Liver (tissue), 10 donors: ENCODE measurements at places on chromosomes 1 and 21.
A peak's percentile ranks its signal among the peaks of the same experiment; 100 is the strongest.

DNA sequence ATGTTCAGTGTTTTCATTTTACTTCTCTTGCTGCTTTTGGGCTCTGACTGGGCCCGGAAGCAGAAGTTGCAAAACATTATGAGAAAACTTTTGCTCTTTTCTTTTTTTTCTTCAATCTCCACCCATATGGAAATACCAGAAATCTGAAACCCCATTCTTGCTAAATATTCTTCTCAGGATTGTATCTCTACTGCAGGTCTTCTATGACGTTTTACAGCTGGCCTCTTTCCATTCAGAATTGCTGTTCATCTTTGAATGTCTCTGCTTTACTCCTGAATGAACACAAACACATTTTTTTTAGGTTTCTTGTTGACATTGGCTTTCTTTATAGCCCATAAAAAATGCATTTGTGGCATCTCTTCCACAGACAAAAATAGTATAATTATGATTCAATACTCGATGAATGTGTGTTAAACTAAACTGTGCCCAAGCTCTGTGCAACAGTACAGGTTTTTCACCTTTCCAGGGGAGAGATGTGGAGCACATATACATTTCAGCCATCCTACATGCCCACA is 18.8 kb downstream of the PTPRC start:
- DNase-seq, result no peak

GRCh38 chr1:82843876-82844275 is 1043.1 kb downstream of the ADGRL2 start:
- DNase-seq, result no peak

DNA sequence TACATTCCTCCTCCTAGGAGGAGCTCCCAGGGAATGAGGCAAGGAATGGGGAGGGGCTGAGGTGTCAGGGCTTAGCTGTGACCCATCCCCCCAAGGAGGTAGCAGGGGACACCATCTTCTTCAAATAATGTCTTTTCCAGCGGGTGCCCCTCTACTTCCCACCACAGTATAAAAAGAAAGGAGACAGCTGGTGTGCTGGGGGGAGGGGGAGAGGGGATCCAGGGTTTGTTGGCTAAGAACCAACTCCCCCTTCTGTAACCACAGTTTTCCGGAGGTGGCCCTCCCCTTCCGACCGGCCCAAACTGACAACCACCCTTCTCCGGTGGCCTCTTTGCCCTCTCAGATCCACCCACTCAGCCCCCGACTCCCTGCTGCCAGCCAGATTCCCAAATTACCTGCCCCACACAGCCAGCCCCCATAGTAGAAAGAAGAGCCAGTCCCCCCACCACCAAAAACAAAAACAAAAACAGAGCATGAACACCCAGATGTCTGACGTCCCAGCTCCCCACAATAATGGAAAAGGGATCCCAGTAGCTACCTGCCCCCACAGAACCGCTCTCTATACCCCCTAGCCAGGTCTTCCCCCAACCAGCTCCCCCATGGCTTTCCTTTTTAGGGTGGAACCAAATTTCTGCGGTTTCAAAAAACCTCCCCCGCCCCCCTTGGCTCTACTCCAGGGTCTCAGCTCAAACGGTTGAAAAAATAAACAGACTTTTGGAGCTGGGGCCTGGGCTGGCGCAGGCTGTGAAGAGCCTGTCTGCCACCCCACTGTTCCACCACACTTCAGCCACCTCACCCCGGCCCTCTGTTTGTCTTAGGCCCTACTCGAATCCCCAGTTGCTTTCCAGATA is 2.1 kb downstream of the ARHGEF2 start:
- peak; percentile 80 for DNase-seq

- no peak for DNase-seq
Measured at GRCh38 chr1:193156117-193156821, 30.1 kb downstream of the B3GALT2 start.

- DNase-seq, result no peak
Measured at GRCh38 chr1:7315316-7315715, 455.8 kb upstream of the VAMP3 start.

- DNase-seq, result no peak
Measured at GRCh38 chr1:42873670-42874069, 27.3 kb downstream of the ZNF691 start.

DNA sequence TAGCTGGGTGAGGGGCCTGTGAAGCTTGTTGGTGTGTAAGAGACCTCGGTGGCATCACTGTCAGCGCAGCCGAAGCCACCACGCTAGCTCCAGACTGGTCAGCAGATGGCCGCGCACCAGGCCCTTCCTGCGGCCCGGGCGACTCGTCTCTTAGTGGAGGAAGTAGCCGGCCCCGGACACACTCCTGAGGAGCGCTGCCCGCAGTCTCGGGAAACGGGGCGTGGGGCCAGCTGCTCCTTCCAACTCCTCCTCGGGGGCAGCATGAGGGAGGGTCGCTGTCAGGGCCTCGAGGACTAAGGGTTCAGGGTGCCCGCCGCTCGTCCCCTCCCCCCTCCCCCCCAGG is 20.4 kb downstream of the H3-3A start:
- DNase-seq, result no peak

DNA sequence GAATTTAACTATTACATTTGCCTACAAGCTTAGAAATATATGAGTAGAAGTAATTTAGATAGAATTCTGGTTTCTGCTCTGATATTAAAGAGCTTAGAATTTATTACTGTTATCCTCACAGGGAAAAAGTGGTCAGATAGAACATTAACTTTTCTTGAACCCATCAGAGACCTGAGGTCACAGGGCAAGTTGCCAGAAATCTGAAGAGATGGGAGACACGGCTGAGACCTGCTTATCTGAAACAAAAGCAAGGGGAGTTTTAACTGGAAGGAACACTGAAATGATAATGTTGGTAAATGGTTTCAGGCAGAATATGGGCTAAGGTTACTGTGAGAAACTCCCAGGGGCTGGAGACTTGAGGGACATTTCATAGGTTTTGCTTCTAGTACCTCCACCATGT is 28.0 kb upstream of the USP25 start:
- DNase-seq, result no peak

DNA sequence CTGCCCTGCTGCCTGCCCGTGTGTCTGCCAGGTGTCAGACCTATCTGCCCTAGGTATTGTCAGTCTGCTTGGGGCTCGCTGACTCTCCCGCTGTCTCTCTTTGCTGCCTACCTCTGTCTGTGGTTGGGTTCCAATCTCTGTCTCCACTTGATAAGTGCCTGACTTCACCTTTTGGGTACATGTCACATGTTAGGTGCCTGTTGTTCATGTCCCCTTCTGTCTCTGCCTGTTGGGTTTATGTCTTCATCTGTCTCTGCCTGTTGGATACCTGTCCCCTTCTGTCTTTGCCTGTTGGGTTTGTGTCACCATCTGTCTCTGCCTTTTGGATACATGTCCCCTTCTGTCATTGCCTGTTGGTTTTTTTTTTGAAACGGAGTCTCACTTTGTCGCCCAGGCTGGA is 14.6 kb downstream of the RPS6KA1 start:
- no peak for DNase-seq

GRCh38 chr1:242205622-242206489 is 207.0 kb upstream of the MAP1LC3C start:
- DNase-seq, result no peak

GRCh38 chr1:231424950-231425805 is 3.1 kb upstream of the EGLN1 start:
- no peak for DNase-seq

DNA sequence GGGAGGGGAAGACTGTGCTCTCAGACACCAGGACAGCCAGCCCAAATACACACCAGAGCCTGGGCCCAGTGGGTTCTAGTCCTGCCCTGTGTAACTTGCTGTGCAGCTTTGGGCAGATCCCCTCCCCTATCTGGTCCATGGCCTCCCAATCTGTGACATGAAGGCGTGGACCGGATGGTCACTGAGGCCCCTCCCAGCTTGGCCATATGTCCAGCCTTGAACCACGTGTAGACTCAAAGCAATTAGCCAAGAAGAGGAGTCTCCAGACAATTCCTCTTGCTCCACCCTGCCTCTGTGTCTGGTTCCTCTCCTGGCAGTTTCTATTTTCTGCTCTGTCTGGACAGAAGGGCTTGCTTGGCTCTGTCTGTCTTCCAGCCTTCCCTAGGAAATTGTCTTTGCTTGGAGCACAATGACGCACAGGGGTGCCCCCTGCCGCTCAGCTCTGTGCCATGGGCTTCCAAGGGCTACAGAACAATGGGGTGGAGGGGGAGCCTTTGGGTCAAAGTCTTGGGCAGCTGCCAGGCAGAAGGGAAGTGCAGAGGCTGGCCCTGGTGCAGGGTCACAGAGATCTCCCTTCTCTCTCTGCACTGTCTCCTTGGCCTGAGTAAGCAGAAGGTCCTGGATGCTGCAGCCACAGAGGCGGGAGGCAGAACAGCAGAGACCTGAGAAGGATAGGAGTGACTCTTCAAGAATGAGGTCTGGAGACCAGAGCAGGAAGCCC is 66.1 kb downstream of the TENT5C start:
- peak; percentile 54 for DNase-seq

GRCh38 chr21:38208118-38208517 is 48.7 kb upstream of the KCNJ15 start:
- DNase-seq, result no peak

DNA sequence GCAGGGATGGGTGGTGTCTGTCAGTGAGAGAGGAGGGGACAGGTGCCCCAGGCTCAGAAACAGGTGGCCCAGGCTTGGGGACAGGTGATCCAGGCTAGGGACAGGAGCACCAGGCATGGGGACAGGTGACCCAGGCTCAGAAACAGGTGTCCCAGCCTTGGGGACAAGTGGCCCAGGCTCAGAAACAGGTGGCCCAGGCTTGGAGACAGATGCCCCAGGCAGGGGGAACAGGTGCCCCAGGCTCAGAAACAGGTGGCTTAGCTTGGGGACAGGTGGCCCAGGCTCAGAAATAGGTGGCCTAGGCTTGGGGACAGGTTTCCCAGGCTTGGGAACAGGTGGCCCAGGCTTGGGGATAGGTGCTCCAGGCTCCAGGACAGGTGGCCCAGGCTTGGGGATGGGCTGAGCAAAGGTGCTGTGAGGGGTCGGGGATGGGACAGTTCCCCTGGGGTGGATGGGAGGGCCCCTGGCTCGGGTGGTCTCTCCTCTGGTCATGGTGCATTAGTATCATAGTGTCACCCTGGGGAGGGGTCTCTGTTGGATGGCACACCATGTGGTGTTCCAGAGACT is 87.7 kb upstream of the C1orf174 start:
- DNase-seq, result no peak

GRCh38 chr1:154780541-154780940 is 89.5 kb downstream of the KCNN3 start:
- no peak for DNase-seq

GRCh38 chr1:44945967-44946366 is 40.4 kb downstream of the EIF2B3 start:
- DNase-seq, result no peak

GRCh38 chr1:246198115-246198816 is 308.8 kb downstream of the SMYD3 start:
- no peak for DNase-seq

DNA sequence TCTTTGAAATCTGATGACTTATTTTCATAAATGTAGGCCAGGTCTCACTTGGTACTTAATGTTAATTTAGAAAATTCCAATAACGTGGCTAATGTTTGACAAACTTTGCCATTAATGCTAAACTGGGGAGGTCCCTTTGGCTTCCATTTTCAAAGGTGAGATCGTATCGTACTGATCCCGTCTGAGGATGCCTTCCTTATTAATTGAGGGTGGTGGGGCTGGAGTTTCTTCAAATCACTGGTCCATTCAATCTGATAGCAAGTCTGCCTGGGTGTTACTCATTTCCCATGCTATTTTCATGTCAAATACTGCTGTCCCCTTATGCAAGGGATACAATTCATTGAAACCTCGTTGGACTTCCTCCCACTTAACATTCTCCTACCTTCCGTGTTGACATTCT is 327.1 kb downstream of the DISC1 start:
- no peak for DNase-seq

DNA sequence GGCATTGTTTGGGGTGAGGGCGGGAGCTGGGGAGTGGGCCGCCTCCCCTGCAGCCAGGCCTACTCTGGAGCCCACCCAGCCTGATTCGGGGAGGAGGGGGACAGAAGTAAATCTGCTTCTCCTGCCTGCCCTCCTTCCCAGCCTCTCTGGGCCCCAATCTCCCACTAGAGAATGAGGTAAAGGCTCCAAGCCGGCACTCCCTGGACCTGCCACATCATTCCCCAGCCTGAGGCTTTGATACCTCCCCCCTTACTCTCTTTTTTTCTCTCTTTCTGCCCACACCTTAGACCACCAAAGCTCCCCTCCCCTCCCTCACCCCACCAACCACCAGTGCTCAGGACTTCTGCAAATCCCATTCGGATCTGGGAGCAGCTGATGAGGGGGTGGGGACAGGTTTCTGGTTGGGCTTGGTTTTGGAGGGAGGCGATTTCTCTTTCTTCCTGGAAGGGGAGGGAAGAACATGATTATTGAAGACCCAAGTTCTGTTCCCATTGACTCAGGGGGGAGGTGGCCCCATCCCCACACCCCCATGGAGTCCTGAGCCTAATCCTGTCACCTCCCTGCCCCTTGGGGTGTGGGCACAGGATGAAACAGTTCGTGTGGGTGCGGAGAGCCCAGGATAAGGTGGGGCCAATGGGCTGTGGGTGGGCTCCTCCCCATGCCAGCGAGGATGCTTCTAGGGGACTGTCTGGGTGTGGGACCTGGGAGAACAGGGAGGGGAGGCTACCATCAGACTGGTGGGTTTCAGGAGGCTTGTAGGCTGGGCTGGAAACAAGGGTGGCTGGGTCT is 1.3 kb downstream of the MAP7D1 start:
- no peak for DNase-seq

DNA sequence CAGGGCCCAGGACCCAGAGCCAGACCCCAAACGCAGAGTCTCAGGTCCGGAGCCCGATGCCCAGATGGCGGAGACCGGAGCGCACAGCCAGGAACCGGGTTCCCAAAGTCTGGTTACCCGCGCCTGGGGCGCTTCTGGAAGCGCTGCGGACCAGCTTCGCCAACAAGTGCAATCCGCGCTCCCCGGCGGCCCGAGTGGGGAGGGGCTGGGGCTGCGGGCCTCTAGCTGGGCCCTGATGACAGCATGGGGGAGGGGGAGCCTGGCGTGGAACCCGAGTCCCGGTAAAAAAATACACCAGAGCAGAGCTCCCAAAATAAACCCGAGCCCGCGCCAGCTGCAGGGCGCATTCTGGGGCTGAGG is 494 bp downstream of the NT5C1A start:
- no peak for DNase-seq

- no peak for DNase-seq
Measured at GRCh38 chr1:108531444-108531843, 28.5 kb upstream of the EEIG2 start.

- no peak for DNase-seq
Measured at GRCh38 chr1:13782634-13783360, 82.8 kb downstream of the PRDM2 start.

DNA sequence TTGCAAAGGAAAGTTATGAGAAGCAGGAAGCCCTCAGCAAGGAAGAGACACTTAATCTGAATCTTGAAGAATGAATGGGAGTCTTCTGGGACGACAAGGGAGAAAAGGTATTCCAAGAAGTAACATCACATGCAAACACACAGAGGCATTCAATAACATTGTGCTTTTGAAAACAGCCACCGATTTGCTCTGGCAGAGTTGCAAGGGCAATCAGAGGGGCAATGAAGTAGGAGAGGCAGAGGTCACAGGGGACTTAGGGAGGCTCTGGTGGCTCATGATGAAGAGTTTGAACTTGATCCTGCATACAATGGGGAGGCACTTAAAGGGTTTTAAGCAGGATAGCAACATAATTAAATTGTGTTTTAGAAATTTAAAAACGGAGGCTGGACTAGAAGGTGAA is 107.7 kb downstream of the DDX20 start:
- no peak for DNase-seq

- no peak for DNase-seq
Measured at GRCh38 chr1:80293818-80294217, 1287.3 kb upstream of the ADGRL4 start.
